ENCODE measurements at places on chromosomes 16 and 17.

- DNase-seq = no peak
Observed at GRCh38 chr16:1491327-1491726, 1.8 kb upstream of the TELO2 start.

DNA sequence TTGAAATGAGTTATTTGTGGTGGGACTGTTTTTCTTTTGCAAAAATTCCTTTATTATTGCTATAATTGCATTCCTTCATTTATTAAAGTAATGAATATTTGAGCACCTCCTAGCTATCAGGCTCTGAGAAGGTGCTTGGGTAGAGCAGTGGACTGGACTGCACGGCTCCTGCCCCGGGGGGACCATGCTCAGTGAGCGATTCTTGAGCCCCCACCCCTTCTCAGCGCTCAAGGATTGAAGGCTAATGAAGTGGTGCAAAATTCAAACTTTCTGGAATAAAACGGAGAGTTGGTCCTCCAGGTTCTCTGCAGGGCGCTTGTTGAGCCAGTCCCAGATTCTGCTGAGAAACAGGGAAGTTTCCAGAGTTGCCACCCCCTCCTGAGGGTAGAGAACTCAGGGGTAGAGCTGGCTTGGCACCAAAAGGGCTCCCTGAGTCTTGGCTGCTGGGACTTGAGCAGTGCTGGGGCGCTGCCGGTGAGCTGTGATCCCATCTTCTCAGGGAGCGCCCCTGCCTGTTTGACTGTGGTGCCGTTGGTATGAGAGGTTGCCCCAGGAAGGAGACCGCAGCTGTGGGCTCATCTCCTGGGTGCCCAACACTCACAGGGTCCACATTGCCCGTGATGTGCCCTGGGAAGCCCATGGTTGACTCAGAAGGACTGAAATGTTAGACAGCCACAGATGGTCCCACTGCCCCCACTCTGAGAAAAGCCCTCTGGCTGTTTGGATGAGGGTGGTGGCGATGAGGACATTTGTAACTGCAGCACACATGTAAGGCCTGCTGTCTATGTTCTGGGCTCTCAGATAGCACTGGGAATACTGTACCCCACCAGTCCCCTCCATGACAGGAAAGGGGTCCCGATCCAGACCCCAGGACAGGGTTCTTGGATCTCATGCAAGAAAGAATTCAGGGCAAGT is 20.0 kb downstream of the KSR1 start:
- no peak for DNase-seq

DNA sequence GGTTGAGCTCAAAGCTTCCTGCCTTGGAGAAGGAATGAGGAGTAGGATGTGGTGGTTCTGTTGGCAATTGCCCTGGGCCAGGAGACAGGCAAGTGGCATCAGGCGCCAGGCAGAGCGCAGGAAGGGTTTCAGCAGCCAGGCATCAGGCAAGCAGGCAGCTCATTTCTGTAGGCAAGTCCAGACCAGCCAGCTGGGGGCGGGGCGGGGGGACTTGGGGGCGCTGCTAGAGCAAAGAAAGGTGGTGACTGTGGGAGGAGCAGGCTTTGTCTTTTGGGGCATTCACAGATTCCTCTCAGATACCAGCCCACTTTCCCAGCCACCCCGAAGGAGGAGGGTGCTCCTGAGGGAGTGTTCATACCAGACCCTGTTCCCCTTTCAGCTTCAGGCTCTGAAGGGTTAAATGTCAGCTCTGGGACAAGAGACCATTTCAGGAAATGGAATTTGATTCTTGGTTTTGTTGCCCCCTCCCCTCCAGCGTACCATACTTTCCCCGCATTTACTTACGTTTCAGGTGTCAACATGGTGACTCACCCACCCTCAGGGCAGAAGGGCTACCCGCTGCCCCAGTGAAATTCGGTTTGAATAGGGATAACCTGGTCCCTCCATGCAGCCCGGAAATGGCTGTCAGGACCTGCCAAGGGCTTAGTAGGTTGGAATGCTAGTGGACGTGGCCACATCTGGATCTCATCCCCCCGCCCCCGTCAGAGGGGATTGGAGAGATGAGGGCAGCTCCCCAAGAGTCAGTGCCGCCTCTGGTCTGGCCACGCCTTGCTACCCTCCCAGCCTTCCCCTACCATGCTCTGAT is 13.2 kb downstream of the NGFR start:
- DNase-seq = no peak

- DNase-seq = no peak
Observed at GRCh38 chr17:8122422-8122923, 1.4 kb downstream of the HES7 start.

DNA sequence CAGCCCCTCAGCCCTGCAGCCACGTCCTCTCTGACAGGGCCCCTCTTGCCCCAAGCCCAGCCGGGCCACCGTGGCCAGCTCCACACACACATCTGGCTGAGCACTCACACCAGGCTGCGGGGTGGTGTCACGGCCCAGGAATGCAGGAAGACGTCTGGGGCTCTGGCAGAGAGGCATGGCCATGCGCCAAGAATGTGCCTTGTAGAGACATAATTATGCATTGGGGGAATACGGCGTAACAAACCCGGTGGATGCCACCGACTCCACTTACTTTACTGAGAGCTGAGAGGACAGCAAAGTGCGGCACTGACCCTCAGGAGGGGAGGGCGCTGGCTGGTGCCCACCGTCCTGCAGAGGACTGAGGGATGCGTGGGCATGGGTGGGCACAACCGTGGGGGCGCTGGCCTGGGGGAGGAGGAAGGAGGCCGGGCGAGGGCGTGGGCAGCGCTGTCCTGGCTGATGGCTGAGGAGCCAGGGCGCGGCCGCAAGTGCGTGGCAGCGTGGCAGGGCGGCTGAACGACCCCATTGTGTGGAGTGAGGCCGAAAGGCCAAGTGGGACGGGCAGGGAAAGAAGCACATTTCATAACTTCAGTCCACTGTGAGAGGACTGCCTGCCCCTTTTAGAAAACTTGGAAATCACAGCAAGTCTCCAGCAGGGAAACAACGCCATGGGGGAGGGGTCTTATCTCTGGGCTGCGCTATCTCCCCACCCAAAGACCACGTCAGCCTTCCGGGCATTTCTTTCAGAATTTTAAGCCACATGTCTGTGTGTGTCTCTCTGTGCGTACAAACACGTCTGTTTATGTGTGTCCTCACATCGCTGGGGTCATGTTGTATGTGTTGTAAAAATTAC is 30.6 kb downstream of the METRNL start:
- DNase-seq = no peak

GRCh38 chr17:19709841-19710240 is 6.5 kb downstream of the SLC47A2 start:
- DNase-seq = no peak

GRCh38 chr16:9125658-9126505 is 34.4 kb downstream of the HAPSTR1 start:
- no peak for DNase-seq

DNA sequence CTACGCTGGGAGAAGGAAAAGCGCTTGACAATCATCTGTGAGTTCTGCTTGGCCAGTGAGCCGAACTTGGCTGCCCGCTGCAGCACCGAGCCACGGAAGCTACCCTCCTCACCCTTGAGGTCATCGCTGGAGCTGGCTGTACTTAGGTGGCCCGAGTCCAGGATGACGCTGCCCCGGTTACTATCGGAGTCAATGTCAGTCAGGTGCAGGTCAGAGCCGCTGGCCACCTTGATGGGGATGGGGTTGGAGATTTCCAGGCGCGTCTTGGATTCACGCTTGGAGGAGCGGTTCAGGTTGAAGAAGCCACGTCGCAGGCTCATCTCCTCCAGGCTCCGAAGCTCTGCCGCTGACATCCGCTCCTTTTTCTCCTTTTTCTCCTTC is 13.7 kb downstream of the MYO18A start:
- no peak for DNase-seq

- DNase-seq = peak; percentile 60
Observed at GRCh38 chr16:57042157-57043111, 49.9 kb upstream of the CPNE2 start.

DNA sequence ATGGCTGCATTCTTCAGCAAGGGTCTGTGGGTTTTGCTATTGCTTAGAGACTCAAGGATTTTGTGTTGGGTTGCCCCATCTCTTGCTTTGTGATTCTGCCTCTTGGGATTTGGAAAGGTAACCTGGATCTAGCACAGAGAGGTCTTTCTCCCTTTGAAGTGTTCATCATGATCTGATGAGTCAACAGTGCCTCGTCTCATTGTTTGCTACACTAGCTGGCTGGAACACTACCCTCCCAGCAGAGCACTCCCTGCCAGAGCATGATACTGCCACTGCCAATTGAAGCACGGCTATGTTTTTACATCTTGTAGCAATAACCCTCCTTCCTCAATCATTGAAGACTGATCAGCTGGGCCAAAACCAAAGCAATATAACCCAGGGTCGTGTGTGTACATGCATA is 361.0 kb downstream of the CDH13 start:
- DNase-seq = no peak

DNA sequence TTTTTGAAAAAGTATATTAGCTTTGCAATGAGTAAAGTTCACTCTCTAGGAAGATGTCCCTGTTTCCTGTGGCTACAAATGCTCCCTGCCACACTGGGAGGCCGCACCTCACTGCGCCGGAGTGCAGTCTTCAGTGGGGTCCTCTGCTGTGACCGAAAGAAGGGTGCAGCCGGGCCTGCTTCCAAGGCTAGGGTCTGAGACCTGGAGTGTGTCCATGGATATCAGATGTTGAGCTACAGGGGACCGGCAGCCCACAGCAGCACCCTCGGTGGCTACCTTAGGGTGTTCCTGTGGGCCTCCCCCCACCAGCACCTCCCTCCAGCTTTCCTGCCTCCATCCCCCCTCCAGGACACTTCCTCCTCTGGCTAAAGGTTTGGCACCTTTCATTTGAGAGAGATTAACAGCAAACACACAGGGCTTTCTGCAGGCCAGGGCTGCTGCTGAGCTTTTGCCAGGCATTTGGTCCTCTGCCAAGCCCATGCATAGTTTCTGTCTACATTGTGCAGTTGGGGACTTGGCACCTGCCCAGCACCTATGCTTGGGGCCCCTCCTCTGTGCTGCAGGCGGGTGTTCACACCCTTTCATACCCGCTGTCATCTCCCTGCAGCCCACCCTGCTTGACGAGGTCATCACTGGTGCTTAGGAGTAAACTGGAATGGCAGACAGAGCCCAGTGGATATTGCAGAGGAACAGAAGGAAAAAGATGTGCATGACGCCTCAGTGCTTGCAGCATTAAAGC is 33.8 kb upstream of the CRISPLD2 start:
- DNase-seq = no peak

GRCh38 chr16:67653789-67654402 is 6.2 kb downstream of the ACD start:
- DNase-seq = no peak

DNA sequence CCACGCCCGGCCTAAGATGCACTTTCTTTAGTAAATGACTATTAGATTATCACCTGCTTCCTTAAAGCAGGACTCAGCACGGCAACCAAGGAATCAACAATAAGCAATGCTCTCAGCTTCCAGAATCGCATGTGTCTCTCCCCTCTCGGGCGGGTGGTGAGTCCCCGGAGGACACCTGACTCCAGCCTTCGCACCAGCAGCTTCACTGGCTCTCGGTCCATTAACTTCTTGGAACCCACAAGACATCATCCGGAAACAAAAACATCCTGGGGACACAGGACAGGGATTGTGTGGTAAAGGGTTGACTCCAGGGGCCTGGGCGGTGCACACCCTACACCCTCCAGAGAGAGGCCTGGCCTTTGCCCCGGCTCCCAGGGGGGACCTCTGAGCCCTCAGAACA is 22.7 kb downstream of the UTS2R start:
- DNase-seq = no peak
